ENCODE measurements at places on chromosomes 6 and 20.

- no peak for ATAC-seq
Observed at GRCh38 chr20:7792150-7792869, 147.9 kb downstream of the HAO1 start.

DNA sequence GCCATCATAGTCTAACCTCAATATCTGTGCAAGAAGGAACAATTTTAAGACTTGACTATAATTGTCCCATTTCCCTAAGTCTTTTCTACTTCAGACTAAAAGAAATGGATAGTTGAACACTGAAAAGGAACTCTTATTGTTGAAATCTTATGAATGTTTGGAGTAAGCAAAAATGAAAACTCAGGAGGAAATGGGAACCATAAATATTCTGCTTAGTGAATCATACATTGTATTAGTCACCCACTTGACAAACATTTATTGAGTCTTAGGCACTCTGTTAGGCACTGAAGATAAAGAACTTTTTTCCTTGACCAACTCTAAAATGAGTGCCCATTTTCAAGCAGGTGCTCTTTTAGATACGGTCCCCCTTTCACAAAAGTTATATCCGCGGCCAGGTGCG, 8.7 kb downstream of the CCDC170 start:
- no peak for ATAC-seq

DNA sequence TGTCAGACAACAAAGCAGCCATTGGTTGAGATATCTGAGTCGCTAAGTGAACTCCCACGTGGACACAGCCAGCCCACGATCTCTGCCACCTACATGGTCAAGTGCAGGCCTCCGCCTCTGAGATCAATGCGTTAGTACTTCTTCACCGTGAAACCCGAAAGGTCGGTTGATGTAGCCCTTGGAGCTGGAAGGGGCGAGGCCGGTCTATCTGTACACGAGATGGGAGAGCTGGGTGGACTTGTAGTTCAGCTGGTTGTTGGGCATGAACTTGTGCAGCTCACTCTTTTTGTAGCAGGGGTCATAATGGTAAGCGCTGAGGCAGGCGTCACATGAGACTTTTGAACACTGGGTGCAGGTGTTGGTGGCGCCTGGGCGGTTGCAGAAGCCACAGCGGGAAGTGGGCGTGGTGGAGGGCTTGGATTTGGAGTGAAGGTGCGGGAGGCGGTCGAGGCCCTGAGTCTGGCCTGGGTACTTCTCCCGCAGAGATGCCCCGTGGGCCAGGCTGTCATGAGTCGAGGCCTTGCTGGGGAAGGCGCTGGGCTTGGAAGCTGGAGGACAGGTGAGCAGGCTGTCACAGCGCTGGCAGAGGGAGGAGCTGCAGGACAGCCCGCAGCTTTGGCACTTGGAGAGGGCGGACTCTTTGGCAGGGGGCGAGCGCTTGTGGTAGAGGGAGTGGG, 9.8 kb downstream of the SPATA2 start:
- no peak for ATAC-seq

DNA sequence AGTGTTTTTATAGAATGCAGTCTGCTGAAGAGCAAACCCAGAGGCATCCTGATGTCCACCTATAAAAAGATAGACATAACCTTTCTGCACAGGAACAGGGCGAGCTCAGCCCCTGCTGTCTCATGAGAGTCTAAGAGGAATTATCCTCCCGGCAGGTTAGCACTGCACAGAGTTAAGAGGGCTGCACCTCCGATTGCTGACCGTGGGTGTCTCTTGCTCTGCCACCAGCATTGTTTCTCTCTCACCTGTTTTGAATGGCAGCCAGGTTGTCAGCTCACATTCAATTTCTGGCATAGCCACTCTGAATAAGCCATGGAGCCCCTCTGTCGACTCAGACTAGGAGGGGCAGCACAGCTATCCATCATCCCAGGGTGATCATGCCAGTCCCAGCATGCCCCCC, 211.2 kb downstream of the PHACTR1 start:
- no peak for ATAC-seq

DNA sequence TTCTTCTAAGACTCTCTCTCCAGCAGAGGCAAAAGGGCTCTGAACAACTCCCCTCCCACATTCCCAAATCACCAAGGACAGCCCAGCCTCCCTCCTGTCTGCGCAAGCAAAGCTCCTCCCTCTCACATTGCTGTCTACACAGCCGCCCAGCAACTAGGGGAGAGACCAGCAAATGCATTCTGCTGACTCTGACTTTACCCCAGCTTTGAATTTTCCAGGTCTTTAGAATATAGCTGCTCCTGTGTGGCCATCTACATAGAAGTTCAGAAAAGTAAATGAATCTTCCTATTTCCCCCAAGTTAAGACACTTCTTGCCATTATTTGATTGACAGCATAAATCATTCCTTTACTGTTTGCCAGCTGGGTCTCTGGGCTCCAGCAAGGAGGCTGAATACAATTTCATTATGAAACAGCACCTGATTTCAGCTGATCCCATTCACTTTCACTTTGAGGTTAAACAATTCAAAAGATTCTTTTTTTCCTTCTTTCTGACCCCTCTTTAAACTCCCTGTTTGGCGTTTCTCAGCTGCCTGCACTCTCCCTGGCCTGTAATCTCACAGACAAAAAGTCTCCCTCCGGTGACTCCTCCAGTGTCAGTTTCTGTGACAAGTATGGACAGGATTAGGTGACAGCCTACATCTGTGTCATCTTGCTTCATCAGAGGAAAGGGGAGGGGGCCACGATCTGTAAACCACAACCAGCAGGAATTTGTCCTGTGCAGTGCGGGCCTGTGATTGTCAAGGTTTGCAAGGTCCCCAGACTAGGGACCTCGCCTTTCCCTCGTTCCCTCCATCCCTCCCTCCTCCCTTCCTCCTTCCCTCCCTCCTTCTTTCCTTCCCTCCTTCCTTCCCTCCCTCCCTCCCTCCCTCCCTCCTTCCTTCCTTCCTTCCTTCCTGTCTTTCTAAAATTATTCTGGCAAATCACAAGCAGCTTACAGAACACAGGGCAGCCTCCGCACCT, 205.6 kb upstream of the RIN2 start:
- peak; percentile 65 for ATAC-seq

DNA sequence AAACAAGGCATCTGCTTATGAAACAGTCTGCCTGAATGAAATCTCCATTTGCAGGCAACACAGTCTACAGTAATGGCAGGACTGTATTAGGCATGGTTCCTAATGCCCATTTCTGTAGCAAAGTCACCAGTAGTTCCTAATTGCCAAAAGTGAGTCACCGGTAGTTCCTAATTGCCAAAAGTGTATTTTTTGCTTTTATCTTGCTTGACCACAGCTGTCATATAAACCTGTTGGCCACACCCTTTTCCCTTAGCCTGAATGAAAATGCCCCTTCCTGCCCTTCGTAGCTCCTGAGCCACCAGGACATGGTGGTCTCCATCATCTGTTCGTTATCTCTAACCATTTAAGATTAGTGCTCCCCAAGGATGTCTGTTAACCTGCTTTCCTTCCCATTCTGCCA, 34.5 kb downstream of the MTHFD1L start:
- no peak for ATAC-seq
